ENCODE measurements at places on chromosomes 7 and 10.

- DNase-seq, result no peak
Observed at GRCh38 chr7:515628-516027, 4.0 kb downstream of the PDGFA start.

DNA sequence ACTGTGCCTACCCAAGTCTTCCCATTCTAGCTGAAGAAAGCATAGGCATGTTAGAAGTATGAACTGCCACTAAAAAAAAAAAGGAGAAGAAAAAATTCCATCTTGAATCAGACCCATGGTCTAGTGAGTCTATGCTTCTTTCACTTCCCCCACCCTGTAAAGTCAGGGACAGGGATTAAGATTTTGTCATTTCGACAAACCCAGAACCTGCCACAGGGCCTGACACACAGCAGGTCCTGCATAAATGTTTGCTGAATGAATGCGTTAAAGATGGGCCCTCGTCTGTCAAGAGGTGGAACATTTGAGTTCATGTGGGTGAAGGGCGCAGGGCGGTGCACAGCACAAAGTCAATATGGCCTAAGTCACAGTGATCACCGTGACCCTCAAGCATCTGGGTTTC lies 4.9 kb downstream of the HIPK2 start:
- DNase-seq, result no peak

DNA sequence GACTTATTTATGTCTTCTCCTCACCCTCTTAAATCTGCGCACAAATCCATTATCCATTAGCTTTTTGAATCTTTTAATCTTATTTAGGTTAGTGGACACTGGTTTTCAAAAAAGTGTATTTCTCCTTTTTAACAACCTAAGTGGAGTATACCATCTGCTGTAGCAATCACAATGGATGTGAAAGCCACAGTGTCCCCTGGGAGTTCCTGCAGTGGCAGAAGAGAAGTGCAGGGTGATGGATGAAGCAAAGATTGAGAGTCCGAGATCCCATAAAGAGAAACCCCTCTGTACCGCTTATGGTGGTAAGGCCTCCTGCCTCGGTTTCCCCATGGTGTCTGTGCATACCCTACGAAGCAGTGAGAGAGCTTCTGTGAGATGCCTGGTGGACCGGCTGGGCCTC lies 236.4 kb downstream of the COBL start:
- no peak for DNase-seq

GRCh38 chr10:12195281-12195602 lies 449 bp downstream of the NUDT5 start:
- DNase-seq, result no peak

- DNase-seq, result no peak
Observed at GRCh38 chr7:84502239-84502638, 307.6 kb upstream of the SEMA3A start.

- no peak for DNase-seq
Observed at GRCh38 chr10:106502641-106503040, 661.9 kb downstream of the SORCS1 start.

DNA sequence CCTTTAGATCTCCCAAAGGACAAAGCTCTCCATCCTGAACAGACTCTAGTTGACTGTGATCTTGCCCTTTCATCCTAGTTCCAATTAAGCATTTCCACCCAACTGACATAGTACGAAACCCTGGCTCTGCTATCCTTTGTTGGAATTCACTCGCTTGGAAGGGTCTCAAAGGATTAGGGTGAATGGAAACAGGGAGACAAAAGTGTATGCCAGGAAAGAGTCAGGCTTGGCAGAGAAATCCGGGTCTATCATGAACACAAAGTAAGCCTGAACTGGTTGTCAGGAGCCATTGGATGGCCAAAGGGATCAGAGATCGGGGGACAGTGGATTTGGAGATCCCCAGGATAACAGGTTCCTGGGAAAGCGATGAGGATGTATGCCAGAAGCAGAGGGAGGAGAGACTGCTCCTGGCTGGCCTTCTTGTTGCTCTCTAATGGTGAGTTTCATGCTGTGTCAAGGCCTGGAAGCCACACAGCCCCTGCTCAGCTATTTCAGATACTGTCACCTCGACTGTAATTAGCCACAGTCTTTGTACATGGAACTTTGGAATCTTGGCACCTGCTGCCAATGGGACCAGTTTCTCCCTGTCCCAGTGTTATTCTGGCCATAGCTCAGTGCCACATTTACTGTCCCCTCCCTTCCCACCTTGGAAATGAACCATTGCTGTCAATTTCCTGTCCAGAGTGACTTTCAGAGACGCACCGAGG lies 1168.7 kb upstream of the AUTS2 start:
- no peak for DNase-seq

GRCh38 chr10:76868098-76868977 lies 769.3 kb downstream of the KCNMA1 start:
- DNase-seq, result no peak

- no peak for DNase-seq
Observed at GRCh38 chr7:152196391-152196790, 170.9 kb downstream of the GALNT11 start.

- no peak for DNase-seq
Observed at GRCh38 chr7:83015916-83016315, 146.8 kb downstream of the PCLO start.

DNA sequence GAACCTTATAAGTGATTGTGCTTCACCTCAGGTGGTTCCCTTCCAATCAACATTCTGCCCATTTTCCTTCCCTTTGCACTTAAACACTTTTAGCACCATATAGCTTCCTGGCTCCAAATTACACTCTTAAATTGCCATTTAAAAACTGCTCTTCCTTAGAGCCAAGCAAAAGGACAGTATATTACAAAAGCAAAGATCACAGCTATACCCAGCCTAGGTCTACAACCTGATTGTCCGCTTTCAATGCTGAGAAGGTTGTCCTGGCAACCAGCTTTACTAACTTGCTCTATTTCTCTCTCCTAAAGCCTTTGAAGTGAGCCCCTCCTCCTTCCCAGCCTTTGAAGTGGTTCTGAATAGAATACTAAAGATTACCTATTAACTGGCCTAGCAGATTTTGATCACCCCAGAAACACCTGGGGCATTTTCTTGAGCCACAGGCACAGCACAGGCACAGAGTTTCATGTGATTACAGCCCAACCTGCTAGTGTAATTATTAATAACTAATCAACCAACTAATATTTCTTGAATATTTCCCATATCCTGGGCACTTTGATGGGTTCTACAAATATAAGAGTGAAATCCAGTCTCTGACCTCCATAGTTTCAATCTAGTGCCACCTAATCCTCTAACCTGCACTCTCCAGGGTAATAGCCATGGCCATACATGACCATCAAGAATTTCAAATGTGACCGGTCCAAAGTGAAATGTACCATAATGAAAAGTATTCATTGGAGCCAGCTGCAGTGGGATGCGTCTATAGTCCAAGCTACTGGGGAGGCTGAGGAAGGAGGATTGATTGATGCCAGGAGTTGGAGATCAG lies 63.6 kb upstream of the TRIM24 start:
- peak; percentile 67 for DNase-seq

DNA sequence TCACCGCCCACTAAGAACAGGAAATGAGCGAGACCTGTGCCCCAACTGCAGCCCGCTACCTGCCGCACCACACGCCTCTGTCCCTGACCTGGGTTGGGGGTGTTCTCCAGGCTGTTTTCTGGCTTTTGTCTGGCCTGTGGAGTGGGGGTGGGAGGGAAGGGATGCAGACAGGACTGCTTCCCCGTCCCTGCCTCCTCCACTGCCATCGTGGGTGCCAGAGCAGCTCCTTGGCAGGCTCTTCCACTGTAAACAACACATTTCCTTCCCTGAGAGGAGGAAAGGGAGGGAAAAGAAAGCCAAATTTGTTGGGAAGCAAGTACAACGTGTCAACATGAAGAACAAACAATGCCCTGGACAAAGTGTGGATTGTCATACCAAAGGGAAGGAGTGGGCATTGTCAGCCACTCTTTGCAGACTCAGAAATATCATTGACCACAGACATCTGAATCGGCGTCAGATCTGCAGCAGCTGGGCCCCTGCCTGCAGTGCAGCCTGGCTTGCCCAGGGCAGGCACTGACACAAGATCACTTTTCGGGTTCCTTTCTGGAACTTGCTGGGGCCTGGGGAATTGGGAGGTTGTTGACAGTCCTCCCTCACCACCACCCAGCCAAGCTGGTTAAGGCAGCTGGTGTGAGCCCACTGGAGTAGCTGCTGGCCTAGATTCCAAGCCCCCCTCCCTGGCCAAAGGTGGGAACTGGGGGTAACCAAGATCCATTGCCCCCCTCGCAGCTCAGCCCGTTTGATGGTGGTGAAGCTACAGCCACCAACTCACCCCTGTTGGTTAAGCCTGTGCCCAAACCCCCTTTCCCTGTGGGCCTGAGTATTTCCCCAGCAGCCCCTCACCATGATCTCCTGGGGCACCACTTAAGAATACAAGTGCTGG lies 22.6 kb upstream of the TRIM8 start:
- DNase-seq, result peak; percentile 70

GRCh38 chr7:101553018-101553770 lies 75.9 kb downstream of the MYL10 start:
- DNase-seq, result peak; percentile 8

DNA sequence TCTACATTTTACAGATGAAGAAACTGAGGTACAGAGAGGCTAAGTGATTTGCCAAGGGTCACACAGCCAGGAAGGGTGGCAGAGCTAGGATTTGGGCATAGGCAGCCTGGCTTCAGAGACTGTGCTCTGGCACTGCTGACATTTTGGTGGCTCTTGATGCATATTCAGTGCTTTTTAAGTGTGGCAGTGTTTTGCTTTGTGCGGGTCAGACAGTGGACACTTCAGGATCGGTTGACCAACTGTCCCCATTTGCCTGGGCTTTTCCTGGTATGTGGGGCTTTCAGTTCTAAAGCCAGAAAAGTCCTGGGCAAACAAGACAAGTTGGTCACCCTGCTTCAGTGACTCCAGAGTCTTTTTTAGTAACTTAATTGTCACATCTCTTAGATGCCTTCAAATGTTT lies 35.0 kb downstream of the SUFU start:
- no peak for DNase-seq

GRCh38 chr7:105996860-105997737 lies 34.0 kb downstream of the CDHR3 start:
- no peak for DNase-seq

DNA sequence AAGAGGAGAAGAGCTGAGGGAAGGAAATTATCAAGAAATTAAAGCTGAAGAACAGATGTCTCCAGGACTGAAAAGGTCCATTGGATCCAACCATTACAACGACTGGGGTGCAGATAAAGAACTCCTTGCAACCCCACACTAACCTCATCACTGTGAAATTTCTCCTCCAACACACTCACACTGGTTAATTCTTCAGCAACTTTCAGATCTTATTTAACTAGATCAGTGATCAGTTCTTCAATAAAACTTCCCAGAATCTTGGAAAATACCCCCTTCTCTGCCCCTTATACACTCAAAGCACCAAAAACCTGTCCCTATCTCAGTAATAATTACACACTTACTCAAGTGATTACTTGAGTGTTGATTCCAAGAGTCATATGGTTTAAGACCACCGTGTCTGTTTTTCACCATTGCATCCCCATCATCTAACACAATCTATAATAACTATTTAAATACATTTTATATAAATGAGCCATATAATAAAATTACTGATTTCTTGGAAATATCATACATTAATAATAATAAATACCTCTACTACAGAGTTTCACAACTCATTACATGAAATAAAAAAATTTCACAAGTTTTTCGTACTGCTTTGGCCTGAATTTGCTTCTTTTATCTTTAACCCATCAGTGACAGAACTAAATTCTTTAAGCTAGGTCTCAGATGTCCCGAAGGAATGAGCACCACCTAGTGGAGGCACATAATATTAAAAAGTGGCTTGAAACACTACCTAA lies 123.7 kb downstream of the MPP7 start:
- peak; percentile 89 for DNase-seq

DNA sequence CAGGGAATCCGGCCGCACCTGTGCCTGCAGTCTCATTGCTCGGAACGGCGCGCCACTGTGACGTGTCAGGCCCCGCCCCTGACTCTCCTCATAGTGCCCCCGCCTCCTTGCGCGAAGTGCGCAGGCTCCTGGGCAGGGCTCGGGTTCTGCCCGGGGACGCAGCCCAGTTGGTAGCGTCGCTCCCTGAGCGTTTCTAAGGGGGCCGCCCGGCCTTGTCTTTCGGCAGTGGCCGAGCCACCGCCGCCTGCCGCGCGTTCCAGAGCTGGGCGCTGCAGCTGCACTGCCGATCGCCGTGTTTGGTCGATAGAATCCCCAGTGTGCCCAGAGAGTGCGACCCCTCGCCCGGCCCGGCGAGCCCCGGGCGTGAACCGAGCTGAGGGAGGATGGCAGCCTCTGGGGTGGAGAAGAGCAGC lies at the start of gene KLHL7:
Gene KLHL7, plus strand, starts transcription at position 142 of the 413 bp plus-strand sequence. Its CDS starts 242 bp downstream, at position 384.
- peak; percentile 98 for DNase-seq

DNA sequence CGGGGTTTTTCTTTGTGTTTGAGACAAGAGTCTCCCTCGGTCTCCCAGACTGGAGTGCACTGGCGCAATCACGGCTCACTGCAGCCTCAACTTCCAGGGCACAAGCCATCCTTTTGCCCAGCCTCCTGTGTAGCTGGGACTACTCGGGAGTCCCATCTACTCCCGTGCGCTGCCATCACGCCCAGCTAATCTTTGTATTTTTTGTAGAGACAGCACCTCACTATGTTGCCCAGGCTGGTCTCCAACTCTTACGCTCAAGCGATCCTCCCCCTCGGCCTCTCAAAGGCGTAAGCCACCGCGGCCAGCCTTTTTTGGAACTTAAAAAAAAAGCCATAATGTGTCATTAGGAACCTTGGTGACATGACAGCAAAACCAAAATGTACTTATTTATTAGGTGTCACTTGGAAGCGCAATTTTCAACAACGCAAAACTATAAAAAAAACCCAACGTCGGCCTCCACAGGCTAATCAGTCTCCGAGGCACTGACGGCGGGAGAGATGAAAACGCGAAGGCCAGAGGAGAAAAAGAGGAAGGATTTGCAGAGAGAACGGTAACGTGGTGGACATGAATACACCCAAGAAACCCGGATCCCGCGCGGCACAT lies 911 bp upstream of the HNRNPH3 start:
- DNase-seq, result peak; percentile 64

- no peak for DNase-seq
Observed at GRCh38 chr7:44891791-44892190, 6.5 kb upstream of the PURB start.

DNA sequence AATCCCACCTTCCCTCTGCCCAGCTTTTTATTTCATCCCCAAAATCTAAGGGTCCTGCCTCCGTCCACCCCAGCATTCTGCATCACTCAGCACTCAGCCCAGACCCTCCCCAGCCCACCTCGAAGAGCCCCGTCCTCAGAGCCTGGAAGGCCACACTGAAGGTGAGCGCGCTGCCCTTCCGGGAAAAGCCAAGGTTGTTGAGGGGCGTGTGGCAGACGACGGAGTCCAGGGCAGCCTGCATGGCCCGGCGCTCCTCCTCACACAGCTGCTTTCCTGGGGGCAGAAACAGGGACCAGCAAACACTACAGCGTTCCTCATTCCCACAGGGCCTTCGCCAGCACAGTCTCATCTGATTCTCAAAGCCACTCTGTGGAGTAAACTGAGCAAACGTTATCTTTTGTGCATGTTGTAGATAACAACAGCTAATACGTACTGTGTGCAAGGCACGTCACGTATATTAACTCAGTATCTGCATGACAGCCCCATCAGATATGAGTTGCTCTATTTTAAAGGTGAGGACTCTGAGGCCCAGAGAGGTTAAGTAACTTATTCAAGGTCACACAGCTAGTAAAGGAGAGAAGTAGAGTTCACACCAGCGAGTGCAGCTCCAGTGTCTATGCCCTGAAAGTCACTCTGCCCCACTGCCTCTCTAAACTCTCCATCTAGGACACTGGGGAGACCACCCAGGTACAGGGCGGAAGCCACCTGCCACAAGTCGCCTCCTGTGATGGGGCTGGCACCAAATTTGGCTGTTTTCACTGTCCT lies 2.8 kb downstream of the TRAPPC14 start:
- no peak for DNase-seq
